CD4-positive, alpha-beta T cell (primary cell): ENCODE measurements at places on chromosomes 11 and 22. TPM values are rescaled to one million over a fixed set of nuclear protein-coding genes. Genes with fewer than 3 reads are reported as not detected.
A peak's percentile ranks its signal among the peaks of the same experiment; 100 is the strongest.

GRCh38 chr11:104120493-104121137 is 43.3 kb downstream of the PDGFD start:
- no peaks in the 10 kb centered on the region for H3K36me3 ChIP-seq
- no peaks in the 10 kb centered on the region for H3K4me1 ChIP-seq

- DNase-seq: no peak
- H3K27ac ChIP-seq: no peak overlapping the region
- H3K4me3 ChIP-seq: no peak overlapping the region
- no peaks in the 10 kb centered on the region for H3K4me1 ChIP-seq
- H3K27me3 ChIP-seq: no peaks in the 10 kb centered on the region
- H3K36me3 ChIP-seq: peaks cover 7% of the 10 kb centered on the region
Measured at GRCh38 chr22:49648053-49648452, 179.6 kb downstream of the BRD1 start.

DNA sequence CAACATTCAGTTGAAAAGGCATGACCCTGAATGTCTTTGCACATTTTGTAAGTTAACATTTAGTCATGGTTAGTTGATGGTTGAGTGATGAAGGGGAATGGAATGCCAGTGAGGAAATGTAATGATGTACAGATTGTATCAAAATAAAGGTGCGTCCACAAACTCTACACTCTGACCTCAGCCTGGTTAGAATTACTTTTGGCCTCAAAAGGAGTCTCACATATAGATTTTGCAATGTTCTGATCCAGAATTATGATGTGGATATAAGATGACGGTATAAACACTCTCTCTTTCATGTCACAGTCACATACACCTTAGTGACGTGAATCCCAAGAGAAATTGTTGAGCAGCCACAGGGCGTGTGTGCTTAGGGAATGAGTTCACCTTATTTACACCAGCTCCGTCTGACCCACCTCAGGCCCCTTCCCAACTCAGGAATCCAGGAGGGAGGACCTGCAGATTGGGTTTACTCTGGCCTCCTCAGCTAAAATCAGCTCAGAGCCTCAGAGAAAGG is 100.1 kb downstream of the RDX start:
- no peak for DNase-seq
- H3K27me3 ChIP-seq: no peaks in the 10 kb centered on the region
- no peaks in the 10 kb centered on the region for H3K4me1 ChIP-seq
- H3K4me3 ChIP-seq: no peak overlapping the region
- no peaks in the 10 kb centered on the region for H3K36me3 ChIP-seq

GRCh38 chr11:33942954-33943353 is 51.1 kb upstream of the LMO2 start:
- H3K27ac ChIP-seq: no peak overlapping the region
- no peak overlapping the region for H3K4me3 ChIP-seq
- DNase-seq: no peak
- H3K36me3 ChIP-seq: no peaks in the 10 kb centered on the region
- H3K27me3 ChIP-seq: no peaks in the 10 kb centered on the region

DNA sequence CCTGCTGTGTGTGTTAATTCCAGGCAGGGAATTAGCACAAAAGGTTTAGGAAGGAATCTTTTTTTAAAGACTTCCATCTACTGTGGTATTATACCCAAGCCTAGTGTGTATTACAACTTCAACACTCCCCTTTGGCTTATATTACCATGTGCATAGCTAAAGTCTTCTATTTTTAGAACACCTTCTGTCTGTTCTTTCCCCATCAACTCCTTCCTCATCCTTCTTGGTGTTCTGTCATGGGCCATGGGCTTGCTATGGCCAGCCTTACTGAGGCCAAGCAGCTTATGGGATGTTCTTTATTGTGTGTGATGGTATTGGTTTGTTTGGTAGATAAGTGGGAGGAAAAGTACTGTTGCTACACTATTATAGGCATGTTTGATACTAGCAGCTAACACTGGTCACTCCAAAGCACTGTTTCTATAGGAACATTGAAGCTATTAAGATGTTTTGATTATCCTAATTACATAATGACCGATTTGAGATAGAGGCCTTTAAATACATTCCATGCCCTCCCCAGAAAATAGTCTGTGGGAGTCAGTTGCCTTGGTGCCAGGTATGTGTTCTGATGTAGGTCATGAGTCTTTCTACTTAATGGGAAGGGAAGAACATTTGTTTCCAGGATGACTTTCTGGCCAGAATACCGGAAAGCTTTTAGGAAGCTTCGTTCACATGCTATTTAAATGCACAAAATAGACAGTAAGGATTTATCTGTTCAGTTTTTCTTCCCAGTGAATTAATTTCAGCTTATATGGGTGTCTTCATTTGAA is 16.5 kb downstream of the MCAM start:
- no peak overlapping the region for H3K27ac ChIP-seq
- no peak for DNase-seq

DNA sequence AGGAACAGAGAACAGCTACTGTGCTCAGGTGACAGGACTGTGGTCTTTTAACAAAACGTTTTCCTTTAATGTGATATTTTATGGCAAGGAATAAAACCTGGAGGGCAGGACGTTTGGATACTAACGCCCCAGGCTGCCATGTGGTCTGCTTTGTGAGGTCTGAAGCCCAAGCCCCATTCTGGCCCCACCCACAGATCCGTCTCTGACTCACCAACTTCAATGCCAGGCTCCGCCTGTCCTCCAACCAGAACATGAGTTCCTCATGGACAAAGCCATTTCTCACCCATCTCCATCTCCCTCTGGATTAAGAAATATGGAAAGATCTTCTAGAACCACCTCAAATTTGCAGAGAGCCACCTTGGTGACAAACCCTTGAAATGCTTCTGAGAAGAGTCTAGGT is 148.8 kb downstream of the CRYBB2 start:
- H3K4me1 ChIP-seq: no peaks in the 10 kb centered on the region
- H3K27me3 ChIP-seq: no peaks in the 10 kb centered on the region
- DNase-seq: no peak
- H3K27ac ChIP-seq: no peak overlapping the region
- H3K4me3 ChIP-seq: no peak overlapping the region

The GAB4 gene
- total RNA-seq: not detected

The CBL gene
- 19.5 TPM for total RNA-seq

DNA sequence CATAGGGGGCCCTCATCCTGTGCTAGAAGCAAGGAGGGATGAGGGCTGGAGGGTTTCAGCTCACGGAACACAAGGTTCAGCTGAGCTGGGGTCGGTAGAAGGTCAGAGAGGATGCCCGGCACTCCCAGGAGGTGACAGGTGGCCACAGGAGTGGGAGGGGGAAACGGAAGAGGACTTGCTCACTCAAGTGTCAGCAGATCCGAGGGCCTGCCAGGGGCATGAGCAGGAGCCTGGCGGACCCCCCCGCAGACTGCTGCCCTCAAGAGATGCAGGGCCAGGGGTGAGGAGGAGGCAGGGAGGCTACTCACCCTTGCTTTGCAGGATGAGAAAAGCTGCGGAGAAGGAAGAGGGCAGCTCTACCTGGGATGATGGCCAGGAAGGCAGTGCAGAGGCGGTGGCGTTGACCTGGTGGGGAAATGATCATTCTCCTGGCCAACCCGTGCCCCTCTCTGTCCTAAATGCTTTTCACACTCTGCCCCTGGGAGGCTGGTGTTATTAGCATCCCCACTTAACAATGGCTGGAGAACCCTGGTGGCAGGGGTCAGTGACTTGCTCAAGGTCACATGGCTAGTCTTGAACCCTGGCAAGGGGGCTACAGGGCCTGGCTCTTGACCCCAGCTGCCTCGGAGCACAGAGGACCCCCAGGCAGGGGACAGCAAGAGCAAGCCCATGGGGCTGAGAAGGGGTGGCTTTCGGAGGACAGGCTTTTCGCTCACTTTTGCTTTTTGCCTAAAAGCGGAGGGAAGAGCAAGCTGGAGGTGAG is 30.1 kb upstream of the CSNK1E start:
- DNase-seq: no peak
- H3K27ac ChIP-seq: no peak overlapping the region
- no peaks in the 10 kb centered on the region for H3K36me3 ChIP-seq
- no peak overlapping the region for H3K4me3 ChIP-seq
- H3K27me3 ChIP-seq: no peaks in the 10 kb centered on the region

GRCh38 chr11:26964339-26964738 is 29.6 kb upstream of the FIBIN start:
- no peaks in the 10 kb centered on the region for H3K36me3 ChIP-seq
- DNase-seq: no peak
- no peak overlapping the region for H3K4me3 ChIP-seq
- H3K27me3 ChIP-seq: no peaks in the 10 kb centered on the region

DNA sequence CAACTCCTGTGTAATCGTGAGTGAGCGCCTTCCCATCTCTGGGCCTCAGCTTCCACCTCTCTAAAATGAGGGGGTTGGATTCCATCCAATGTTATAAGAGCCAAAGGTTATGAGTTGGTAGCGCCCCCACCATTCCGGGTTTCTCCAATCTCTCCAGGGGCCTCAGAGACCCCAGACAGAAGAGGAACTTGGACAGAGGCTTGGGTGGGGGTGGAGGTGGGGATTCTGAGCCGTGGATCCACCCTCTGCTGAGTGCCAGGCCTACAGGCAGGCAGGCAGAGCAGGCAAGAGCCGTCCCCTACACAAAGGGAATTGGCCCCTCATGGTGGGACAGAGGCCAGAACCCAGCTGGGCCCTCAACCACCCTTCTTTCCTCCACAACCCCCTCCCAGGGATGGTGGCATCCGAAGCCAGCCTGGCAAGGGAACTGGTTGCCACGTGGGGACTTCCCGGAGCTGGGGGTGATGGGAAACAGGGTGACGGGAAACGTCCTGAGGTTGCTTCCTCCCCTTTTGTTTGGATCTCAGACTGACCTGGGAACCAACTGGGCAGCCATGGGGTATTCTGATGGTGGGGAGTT is 31.8 kb downstream of the TXN2 start:
- H3K27ac ChIP-seq: no peak overlapping the region
- H3K4me1 ChIP-seq: peaks cover 87% of the 10 kb centered on the region
- H3K36me3 ChIP-seq: no peaks in the 10 kb centered on the region
- H3K4me3 ChIP-seq: no peak overlapping the region

DNA sequence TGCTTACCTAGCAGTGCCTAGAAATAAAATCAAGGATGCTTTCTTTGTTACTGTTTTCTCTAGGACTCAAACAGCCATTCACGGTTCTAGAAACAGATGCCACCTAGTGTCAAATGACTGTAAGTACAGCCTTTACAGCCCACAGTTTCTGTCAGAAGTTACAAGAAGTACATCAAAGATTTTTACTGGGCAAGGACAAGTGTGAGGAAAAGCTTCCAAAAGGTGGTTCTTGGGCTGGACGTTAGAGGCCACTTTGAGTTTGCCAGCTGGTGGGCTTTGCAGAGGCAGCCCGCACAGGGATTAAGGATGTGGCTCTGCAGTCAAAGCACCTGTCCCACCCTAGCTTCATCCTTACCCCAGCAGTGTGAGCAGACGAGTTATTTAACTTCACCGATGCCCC is 6.9 kb downstream of the KMT5B start:
- no peaks in the 10 kb centered on the region for H3K36me3 ChIP-seq
- H3K4me3 ChIP-seq: no peak overlapping the region
- no peak for DNase-seq
- peaks cover 57% of the 10 kb centered on the region for H3K4me1 ChIP-seq
- H3K27me3 ChIP-seq: no peaks in the 10 kb centered on the region

- DNase-seq: no peak
- peaks cover 9% of the 10 kb centered on the region for H3K36me3 ChIP-seq
- H3K4me1 ChIP-seq: peaks cover 52% of the 10 kb centered on the region
- no peaks in the 10 kb centered on the region for H3K27me3 ChIP-seq
- peak overlapping the region; percentile 77 for H3K4me3 ChIP-seq
- peak overlapping the region; percentile 92 for H3K27ac ChIP-seq
Measured at GRCh38 chr22:46761539-46762237, 762 bp upstream of the TBC1D22A start.

- DNase-seq: no peak
- H3K27me3 ChIP-seq: no peaks in the 10 kb centered on the region
- H3K4me3 ChIP-seq: no peak overlapping the region
- H3K36me3 ChIP-seq: no peaks in the 10 kb centered on the region
Measured at GRCh38 chr11:12403122-12403996, 26.0 kb downstream of the PARVA start.

The LRRC10B gene
- total RNA-seq: not detected

DNA sequence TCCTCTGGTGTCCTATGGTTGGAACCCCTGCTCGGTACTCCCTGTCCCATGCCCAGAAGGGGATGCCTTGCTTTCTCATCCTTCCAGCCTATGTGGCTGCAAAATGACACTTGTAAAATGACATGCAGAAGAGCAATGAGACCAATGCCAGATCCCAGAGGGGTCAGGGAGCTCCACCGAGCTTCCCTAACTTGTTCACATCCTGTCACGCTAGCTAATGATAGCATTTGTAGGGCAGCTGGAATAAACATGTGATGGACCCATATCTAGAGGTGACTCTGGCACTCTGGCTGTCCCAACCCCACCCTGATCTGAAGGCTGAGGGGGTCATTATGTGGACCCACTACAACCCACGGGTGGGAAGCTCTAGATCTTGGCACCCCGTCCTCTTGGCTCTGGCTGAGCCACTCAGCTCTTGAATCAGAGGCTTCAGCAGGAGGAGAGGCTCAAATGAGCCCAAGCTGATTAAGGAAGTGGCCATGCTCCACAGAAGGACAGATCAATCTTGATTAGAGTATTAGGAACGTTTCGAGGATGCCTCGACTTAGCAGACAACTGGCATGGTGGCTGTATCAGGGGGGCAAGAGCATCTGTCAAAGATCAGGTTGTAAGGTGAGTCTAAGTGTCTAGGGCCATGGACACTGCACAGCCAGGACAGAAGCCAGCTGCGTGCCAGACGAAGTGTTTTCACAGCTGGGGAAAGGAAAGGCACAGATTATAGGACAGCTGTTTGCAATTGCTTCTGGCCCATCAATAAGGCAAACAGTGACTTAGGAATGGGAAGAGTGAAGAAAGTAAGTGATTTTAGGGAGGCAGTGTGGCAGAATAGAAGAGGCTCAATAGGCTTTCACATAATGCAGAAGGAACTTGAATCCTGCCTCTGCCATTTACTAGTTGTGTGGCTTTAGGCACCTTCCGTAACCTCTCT is 182.8 kb downstream of the KIRREL3 start:
- no peak for DNase-seq
- no peak overlapping the region for H3K4me3 ChIP-seq
- H3K27ac ChIP-seq: no peak overlapping the region
- no peaks in the 10 kb centered on the region for H3K4me1 ChIP-seq
- H3K27me3 ChIP-seq: peaks cover 2% of the 10 kb centered on the region

GRCh38 chr22:48721395-48721669 is 1106.3 kb downstream of the BRD1 start:
- no peaks in the 10 kb centered on the region for H3K27me3 ChIP-seq
- H3K27ac ChIP-seq: no peak overlapping the region
- H3K4me3 ChIP-seq: no peak overlapping the region
- no peaks in the 10 kb centered on the region for H3K4me1 ChIP-seq
